AG08396 (cell line): ENCODE measurements at places on chromosomes 12 and 14.

DNA sequence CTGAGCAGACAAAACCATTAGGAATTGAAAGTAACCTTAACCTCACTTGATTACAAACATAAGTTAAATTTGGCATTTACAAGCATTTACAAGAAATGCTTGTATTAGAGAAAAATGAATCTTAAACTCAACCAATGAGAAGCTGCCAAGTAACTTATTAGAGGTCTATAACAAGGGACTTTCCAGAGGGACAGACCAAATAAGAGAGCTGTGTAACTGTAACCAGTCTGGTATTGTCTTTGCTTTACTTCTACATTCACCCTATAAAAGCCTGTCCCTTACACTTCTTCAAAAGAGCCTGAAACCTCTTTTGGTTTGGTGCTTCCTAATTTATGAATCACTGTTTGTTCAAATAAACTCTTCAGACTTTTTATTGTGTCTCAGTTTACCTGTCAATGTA, 450.0 kb upstream of the FAR2 start:
- DNase-seq = no peak

- DNase-seq = no peak
These were observed 9.8 kb upstream of the KCNA5 start for GRCh38 chr12:5033883-5034282.

DNA sequence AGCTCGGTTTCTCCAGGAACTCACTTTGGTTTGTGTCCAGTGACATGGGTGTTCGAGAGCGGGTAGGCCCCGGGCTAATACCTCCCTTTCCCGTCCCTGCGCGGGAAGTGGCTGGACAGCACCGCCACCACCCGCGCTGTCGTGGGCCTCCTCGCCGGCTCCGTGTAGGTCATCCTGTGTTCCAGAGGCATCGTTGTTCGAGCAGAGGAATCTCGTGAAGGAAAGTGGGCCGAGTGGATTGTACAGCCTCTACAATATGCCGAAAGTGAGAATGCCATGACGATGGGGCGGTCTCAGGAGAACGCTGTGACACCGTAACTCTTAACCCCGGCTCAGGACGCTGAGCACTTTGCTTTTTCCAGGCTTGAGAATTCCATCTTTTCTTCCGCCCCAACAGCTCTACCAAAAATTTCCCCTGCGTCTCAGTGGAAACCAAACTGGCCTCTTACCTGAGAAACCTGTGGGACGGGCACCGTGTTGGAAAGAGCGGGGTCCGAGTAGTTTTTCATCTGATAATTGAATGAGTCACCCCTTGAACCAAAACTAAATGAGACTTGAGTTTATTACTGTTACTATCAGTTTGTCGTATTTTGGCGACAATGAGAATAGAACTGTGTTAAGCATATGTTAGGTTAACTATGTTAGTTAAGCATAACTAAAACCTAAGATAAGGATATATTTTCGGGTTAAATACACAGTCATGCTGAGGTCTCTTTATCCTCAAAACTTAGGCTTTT, 510 bp downstream of the EIF2S1 start:
- no peak for DNase-seq

DNA sequence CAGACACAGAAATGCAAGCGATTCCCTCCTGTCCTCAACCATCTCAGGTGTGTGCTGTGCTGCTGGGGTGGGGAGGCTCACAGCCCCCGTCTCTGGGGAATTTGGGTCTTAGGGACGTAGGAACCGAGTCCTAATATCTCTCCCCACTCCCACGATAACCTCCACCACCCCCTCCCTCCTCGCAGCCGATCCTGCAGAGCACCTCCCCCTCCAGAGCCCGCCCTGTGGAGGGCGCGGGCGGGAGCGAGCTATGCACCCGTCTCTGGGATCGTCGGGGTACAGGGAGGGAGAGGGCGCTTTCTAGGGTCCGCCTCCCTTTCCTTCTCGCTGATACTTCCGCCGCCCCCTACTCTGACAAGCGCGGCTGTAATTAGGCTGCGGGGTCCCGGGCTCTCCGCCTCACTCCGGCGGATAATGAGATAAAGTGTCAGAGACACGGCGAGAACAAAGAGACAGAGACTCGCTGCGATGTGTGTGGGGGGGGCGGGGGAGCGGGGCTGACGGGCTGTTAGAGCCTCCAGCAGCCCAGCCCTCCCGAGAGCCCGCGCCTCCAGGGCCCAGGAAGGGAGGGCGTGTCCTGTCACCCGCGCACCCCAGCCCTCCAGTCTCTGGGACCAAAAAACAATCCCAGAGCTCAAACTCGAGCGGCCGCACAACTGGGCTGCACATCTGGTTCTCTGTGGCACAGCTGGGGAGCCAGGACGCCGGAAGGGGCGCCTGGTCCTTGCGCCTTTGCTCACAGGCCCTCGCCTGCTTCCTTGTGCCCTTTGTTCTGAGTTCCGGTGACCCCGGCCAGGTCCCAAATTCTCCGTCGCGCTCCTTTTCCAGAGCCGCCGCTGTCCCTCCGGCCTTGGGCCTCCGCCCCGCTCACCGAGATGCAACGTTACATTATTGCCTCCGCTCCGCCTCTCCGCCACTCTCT, 8.7 kb downstream of the SHMT2 start:
- DNase-seq = peak; percentile 39

DNA sequence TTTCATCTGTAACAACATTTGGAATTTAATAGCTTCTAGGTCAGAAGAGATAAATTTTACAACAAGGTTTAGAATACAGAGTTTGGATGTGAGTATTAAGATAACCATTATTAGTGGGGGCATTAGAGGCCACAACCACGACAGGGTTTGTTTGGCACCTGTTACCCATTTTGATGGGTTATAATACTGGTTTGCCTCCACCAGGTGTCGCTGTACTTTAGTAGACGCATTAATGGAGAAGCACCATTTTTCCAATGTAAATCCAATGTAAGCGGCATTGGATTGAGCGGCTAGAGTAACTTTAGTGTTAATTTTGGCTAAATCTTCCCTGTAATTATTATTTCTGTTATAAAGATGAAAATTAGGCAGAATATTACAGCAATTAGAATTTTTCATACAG, 136.2 kb downstream of the SLCO1B3 start:
- no peak for DNase-seq

DNA sequence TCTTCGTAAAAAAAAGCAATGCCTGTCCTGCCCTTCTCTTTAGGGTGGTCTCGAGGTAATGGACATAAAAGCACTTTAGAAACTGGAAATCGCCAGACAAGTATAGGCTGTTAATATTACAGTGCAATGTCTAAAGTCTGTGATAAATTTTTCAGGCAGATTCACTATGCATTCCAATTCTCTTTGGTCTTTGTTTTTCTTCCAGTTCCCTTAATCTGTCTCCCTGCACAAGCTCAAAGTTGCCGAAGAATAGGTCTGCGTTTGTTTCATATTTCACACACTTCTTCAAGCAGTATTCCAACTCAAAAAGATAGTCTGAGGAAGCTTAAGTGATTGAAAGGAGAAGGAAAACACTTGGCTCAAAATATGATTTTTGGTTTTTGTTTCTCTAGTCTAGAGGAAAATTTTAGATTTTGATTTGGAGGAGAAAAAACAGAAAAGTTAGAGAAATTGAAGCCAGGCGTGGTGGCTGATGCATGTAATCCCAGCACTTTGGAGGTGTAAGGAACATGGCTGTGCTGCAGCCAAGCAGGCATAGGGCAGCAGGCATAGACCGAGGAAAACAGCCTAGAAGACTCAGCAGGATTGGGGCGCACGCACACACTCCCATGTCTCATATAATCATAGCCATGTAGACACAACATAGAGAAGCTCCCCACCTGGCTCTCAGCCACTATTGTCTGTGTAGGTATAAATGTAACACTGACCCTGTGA, 96.2 kb upstream of the TMPO start:
- no peak for DNase-seq

DNA sequence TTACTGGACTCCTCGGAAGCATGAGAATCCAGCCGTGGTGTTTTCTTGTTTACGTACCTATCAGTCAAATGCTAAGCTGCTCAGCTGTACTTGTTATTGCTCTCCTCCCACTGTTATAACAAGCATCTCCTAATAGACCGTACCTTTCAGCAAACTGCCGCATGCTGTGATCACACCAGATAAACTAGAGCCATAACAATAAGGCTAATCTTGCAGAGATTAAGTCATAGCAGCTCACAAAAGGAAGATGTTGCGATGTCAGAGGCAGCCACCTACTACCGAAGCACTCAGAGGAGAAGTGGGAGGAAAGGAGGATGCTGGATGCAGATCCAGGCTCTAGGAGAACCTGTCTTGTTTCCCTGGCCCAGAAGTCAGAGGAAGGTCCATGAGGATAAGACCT, 196.0 kb downstream of the GALC start:
- DNase-seq = no peak

DNA sequence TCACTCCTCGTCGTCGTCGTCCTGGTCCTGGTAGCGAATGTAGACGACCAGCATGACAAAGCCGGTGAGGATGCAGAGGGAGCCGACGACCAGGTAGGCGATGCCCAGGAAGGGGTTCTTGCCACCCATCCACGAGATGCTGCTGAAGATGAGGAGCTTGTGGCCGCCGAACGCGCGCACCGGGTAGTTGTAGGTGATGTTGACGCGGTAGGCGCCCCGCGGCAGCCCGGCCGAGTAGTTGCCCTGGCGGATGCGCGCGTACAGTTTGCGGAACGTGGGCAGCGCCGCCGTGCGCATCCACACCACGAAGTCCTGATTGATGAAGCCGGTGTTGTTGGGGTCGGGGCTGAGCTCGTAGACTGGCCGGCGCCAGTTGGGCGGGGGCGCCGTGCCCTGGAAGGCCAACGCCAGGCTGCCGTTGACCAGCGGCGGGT, 1.0 kb downstream of the TMEM30B start:
- DNase-seq = no peak

DNA sequence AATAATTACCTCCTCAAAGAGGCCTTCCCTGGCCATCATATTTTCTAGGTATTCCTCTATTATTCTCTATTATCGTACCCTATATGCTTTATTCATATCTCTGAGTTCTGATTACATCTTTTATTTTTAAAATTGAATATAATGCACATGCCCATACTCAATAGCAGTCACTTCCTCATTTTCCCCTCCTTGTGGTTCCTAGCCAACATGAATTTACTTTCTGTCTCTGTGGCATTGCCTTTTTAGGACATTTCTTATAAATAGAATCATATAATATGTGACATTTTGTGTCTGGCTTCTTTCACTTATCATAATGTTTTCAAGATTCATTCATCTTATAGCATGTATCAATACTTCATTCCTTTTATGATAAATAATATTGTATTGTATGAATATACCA, 74.4 kb upstream of the TRHDE start:
- no peak for DNase-seq

DNA sequence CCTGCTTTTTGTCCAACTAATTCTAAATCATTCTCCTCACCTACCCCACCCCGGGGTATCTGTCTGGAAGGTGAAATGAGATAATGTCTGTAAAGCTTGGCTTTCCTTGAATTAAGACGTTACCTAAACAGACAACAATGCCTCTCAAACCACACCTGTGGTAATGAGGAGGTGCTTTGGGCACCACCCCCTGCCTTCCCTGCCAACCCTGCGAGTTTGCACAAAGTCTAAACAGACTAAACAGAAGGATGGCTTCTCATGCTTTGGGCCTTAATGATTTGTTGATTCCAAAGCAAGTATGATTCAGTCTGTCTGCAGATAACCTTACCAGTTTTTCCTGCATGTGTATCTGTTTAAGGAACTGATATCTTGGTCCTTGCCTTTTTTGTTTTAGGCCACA, 82.4 kb downstream of the ZFC3H1 start:
- DNase-seq = no peak

DNA sequence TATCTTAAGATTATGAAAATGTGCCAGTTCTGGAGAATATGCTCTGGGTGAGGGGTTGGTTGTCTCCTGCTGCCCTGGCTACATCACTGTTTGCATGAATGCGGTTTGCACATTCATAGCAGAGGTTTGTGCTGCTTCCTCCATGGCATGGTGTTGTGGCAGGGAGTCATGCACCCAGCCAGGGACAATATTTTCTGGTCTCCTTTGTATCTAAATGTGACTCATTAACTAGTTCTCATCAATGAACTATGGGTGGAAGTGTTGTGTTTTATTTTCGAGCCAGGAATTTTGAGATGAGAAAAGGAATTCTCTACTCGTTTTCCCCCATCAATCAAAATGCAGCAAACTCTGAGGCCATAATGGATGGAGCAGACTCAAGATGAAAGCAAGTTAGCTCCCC, 527.3 kb downstream of the SNAPC1 start:
- DNase-seq = no peak

- DNase-seq = no peak
These were observed 989 bp upstream of the DRAM1 start for GRCh38 chr12:101876322-101876860.

GRCh38 chr12:9319044-9319841, 111.0 kb upstream of the PZP start:
- peak; percentile 13 for DNase-seq

GRCh38 chr12:14995583-14996425, 23.0 kb downstream of the PDE6H start:
- DNase-seq = no peak

DNA sequence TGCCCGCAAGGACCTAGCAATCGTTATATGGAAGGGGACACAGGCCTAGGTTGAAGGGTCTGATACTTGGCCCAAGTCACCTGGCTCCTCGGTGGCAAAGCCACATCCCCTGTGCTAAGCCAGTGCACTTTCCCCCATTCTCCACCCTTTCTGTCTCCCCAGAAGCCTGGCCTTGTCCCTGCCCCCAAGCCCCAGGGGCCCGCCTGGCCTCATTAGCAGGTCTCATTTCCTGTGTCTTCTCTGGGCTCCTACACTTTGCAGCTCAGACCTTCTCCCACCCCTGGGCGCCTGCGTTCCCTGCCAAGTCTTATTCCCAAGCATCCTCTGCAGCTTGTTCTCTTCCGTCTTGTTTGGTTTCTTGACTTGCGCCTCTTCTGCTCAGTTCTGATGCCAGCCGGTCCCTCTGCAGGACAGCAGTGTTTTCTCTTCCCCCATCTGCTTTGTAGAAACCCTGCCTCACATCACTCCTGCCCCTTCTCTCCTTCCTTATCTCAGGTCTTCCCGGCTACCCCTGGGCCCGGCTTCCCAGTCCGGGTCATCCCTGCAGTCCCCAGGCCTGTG, 66.7 kb downstream of the SLC24A4 start:
- no peak for DNase-seq

GRCh38 chr12:117038023-117038680, 61.1 kb downstream of the TESC start:
- no peak for DNase-seq

GRCh38 chr12:52293926-52294325, 2.6 kb upstream of the KRT81 start:
- no peak for DNase-seq

DNA sequence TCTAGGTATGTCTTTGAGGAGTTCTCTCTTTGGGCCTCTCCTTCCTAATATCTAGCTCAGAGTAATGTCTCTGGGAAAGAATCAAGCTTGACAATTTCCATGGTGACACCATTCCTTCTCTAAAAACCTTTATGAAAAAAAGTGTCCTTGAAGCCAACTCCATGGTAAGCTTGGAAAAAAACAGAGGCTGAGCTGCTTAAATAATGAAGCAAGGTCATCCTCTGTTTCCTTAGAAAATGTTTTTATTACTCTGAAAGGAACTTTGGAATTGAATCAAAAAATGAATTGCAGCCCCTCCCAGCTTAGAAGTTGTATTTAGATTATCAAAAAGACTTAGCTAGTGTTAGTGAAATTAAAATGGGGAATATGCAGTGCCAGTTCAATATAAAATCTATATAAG, 166.1 kb upstream of the KITLG start:
- no peak for DNase-seq
